Activated naive CD4-positive, alpha-beta T cell treated with anti-CD3 and anti-CD28 coated beads, Interleukin-2, amount 50 U/mL, for 72 hours (primary cell): ENCODE measurements at places on chromosomes 1 and 21.

GRCh38 chr21:27152996-27153395, 186.1 kb upstream of the ADAMTS5 start:
- no peak for DNase-seq

DNA sequence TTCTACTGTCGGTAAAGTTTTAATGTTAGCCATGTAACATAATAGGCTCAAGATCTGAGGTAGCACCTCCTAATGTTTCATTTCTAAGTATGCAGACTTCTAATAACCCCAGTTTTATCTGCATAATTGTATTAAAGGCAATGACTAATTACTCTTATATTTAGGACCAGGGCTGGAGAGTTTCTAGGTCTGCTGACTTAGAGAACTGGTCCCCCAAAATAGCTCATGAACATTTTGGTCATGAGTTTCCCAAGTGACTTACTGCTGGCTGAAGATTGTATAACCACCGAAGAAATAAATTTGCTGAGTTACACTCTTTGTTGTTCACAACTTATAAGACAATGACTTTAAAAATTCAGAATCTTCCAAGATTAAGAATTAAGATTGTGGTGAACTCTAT, 197.8 kb upstream of the TNR start:
- DNase-seq: no peak

DNA sequence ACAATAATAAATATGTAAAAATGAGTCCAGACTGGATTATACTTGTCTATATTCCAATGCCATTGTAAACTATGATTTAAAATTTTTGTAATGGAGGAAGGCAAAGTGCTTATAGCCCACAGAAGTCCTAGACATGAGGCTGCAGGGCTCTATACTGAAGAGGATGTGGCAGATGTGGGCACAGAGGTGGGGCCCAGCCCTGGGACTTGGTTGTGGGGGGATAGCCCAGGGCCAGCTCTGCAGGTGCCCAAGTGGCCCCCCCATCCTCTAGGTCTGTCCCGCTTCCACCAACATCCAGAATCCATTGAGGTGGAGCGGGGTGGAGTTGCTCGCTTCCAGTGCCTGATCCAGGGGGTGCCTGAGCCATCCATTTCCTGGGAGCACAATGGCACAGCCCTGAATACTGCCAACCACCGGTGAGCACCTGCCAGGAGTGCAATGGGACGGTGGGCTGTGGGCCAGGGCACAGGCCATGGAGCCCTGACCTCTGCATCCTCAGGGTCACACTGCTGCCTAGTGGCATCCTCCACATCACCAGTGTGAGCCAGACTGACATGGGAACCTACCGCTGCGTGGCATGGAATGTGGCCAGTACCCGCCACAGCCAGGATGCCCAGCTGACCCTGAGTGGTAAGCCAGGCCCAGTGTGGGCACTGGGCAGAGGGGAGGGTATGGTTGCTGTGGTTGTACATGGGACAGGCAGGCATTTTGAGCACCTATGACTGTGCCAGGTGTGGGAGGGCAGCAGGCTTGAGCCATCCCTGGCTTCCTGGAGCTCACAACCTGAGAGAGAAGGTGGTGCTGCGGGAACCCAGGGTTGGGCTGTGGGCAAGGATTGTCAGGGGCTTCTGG, 21.0 kb downstream of the SLC27A3 start:
- DNase-seq: no peak

GRCh38 chr21:14457762-14458161, 74.8 kb upstream of the HSPA13 start:
- no peak for DNase-seq

- no peak for DNase-seq
Measured at GRCh38 chr1:67838180-67838910, 5.1 kb upstream of the GNG12 start.

GRCh38 chr1:5718831-5719632, 273.2 kb downstream of the NPHP4 start:
- DNase-seq: peak; percentile 39

- no peak for DNase-seq
Measured at GRCh38 chr1:44355582-44356305, 687 bp upstream of the ERI3 start.

- DNase-seq: no peak
Measured at GRCh38 chr1:27770293-27770830, 2.7 kb upstream of the STX12 start.

DNA sequence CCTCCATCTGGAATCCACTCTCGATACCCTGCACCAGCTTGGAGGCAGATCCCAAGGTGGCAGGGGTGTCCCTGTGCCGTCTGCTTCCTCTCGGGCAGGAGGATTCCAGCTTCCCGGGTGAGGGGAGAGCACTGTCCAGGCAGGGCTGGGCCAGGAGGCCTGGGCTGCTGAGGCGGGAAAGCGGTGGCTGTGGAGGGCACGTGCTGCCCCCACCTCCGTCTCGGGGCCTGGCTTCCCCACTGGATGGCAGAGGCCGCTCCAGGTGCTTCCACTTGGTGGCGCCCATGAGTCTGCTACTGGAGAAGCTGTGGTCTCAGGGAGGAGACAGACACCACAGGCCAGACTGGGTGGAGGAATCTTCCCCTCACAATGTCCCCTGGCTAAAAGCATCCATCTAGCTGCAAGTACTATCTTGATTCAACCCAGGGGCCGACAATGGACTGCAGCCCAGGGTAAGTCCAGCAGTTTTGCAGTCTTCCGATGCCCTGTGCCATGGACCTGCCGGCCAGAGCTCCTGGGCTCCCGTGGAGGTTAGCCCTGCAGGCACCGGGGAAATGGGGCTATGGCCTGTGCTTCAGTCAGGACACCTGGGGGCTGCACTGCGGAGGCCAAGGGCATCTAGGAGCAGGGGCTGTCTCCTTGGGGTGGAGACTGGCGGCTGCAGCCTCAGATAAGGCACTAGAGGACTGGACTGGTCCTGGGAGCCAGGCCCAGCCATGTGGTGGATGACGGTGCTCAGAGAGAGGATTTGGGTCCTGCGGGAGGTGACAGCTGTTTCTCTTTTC, 41.3 kb upstream of the EIF4G3 start:
- peak; percentile 65 for DNase-seq
